Retina (tissue), 1 donor: ENCODE measurements at places on chromosomes 2 and 18.

DNA sequence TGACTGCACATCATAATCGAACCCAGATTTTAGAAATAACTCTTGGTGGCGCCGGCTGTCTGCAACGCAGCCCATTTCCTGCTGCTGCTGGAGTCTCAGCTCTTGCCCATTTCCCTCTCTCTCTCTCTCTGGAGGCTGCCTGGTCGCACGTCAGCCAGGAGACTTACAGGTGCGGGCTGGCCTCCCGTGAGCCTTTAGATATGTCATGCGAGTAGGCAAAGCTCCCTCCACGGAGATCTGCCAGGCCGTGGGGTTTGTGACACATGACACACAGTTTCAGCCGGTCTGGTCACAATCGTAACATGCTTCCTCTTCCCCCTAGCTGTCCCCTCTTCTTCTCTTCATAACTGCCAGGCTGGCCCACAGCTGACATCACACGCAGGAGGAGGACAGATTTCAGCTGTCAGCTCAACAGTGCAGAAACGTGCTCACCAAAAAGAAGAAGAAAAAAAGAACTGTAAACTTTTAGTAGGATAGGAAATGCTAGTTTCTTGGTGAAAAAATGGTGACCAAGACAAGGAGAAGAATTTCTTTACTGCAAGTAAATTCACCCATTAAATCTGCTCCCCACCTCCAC is 489.3 kb downstream of the ZNF516 start:
- DNase-seq, result peak; percentile 46

GRCh38 chr2:149389506-149390167 is 59.2 kb downstream of the LYPD6 start:
- DNase-seq, result no peak

DNA sequence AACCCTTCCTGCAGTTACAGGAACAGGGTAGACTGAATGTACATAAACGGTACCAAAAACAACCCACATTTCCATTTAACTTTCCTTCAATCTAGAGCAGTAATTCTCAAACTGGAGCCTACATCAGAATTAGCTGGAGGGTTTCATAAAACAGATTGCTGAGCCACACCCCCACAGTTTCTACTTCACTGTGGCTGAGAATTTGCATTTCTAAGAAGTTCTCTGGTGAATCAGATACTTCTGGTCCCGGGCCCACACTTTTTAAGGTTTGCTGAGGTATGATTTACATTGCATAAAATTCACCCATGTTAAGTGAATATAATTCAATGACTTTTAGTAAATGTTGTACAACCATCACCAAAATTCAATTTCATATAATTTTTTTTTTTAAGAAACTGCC is 113.7 kb downstream of the SRBD1 start:
- DNase-seq, result no peak

- no peak for DNase-seq
These were observed 8.3 kb upstream of the PRKAG3 start for GRCh38 chr2:218839888-218840287.

- no peak for DNase-seq
These were observed 187.3 kb downstream of the RTP5 start for GRCh38 chr2:242056785-242057184.

DNA sequence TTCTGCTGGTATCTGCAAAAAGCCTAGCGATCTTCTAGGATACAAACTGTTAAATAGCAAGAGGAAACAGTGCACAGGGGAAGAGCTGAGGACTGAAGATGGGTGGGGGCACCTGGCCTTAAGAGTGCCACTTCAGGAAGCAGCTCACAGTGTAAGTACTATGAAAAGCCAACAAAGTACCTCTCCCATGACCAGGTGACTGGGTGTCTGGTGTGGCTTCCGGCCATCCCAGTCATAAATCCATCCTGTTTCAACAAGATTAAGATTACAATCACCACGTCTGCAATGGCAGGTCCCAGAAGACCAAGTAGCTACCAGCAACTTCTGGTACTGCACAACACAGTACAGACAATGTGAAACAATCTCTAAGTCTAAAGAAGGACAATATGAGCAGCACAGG is 15.9 kb downstream of the ERFE start:
- no peak for DNase-seq
